ENCODE measurements at places on chromosomes 5 and 9.
A peak's percentile ranks its signal among the peaks of the same experiment; 100 is the strongest.

DNA sequence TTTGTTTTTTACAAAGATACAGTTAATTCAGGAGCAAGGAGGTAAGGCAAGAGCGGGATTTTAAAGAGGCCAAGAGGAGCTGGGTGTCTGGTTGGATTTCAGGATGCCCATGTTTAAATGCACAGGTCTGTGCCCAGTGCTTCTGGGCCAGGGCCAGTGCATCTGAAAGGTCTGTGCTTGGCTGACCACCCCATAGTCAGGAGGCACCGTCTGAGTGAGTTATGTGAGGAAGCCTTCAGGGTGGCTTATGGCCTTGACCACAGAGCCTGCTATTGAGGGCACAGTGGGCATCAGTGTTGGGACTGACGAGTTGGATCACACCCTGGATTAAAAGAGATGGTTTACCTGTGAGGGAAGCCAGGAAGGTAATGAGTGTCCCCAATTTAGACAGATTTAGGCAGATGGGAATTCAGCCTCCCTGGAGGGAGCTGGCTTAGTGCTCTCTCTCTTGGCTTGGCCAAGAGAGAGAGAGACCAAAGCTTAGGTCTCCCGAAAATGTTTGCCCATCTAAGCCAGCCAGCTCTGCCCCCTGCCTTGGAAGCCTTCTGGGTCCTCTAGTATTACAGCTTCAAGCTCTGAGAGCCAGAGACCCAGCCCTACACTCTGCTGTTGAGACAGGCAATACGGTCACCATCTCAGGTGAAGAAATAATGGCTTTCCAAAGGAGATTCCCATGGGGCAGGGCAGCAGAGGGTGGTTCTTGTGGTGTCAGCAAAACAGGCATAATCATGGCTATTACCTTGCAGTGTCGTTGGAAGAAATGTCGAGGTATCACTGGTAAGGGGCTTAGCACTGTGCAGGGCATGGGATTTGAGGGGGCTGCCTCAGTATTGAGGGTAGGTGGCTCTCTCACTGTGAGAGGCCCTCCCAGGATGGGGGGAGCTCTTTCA, 68.6 kb downstream of the RGS3 start:
- no peak for DNase-seq

GRCh38 chr9:70470050-70471015, 55.9 kb upstream of the KLF9 start:
- DNase-seq: no peak

DNA sequence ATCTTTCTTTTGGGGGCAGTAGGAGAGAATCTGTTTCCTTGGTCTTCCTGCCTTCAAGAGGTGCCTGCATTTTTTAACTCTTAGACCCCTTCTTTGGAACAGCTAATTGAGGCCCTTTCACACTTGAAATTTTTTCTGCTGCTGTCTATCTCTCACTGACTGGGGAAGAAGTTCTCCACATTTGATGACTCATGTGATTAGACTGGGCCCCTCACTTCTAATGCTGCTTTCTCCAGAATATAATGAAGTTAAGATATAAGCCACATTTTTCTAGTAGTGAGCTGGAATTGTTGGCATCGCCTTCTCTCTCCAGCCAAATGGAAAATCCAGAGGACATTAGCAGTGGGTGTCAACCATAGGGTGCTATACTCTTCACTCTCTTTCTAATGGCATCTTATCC, 12.4 kb downstream of the ZNF474 start:
- DNase-seq: no peak

DNA sequence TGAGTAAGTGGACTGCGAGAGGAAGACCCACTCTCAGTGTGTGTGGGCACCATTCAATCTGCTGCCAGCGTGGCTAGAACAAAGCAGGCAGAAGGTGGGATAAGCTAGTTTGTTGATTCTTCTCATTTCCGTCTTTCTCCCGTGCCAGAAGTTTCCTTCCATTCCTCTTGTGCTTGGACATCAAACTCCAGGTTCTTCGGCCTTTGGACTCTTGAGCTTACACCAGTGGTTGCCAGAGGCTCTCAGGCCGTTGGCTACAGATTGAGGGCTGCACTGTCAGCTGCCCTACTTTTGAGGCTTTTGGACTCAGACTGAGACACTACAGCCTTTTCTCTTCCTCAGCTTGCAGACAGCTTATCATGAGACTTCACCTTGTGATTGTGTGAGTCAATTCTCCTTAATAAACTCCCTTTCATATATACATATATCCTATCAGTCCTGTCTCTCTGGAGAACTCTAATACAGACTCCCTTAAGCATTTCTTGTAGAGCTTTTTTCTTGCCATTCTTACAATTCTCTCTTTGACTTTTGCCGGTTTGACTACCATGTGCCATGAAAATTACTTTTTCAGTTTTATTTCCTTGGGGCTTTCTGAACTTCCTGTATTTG, 494.9 kb downstream of the PRR16 start:
- DNase-seq: no peak

GRCh38 chr9:19967888-19968459, 179.1 kb upstream of the SLC24A2 start:
- no peak for DNase-seq

GRCh38 chr9:96559339-96559943, 60.2 kb downstream of the CDC14B start:
- no peak for DNase-seq

DNA sequence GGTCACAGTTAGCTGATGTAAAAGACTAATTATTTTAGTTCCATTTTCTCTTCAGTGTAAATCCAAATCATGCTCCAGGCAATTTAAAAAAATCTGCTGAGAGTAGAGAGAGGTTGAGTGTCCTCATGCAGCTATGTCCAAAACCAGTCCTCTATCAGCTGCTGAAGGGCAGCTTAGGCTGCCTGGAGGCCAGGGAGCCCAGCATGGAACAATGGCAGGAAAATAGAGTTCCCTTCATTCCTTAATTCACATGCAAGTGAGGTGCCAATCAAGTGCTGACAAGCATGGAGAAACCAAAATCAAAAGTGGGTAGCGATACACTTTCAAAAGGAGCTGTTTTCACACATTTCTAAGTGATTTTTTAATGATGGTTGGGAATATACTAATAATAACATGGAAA, 78.3 kb upstream of the POU5F2 start:
- DNase-seq: no peak

- DNase-seq: peak; percentile 16
Measured at GRCh38 chr5:53480416-53481158, at the start of gene FST. TSS of gene FST (plus strand) at chr5:53480629. CDS start at chr5:53480792, 163 bp downstream.

- DNase-seq: no peak
Measured at GRCh38 chr5:80106916-80107315, 71.8 kb downstream of the THBS4 start.

Data from stimulated activated CD4-positive, alpha-beta T cell treated with anti-CD3 and anti-CD28 coated beads, Interleukin-2, amount 100 ng/mL, for 24 hours (primary cell).